ENCODE measurements at places on chromosomes 5 and 9.

- no peak for DNase-seq
These were observed 16.2 kb downstream of the KCNMB1 start for GRCh38 chr5:170372971-170373370.

DNA sequence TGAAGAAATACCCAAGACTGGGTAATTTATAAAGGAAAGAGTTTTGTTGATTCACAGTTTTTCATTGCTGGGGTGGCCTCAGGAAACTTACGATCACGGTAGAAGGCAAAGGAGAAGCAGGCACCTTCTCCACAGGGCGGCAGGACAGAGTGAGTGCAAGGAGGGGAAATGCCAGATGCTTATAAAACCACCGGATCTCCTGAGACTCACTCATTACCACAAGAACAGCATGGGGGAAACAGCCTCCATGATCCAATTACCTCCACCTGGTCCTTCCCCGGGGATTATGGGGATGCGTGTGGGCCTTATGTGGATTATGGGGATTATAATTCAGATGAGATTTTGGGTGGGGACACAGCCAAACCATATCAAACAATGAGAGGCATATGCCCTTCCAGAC, 18.5 kb upstream of the RORB start:
- no peak for DNase-seq

GRCh38 chr5:148923023-148923422, 96.6 kb downstream of the ADRB2 start:
- DNase-seq, result no peak

DNA sequence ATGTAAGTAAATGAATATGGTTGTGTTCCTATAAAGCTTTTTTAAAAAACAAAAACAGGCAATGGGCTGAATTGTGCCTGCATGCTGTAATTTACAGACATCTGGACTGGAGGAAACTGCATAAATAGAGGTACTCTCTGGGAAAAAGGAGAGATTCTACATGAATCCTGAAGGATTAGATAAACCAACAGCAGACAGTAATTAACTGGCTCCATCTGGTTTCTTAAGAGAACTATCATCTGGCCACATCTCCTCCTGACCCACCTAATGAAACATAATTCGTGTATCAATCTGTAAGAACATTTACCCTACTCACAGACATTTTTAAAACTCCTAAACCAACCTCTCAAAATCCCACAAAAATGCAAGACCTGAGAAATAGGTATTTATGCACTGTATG, 528.1 kb upstream of the ST8SIA4 start:
- DNase-seq, result no peak

GRCh38 chr5:130136300-130136699, 232.0 kb downstream of the CHSY3 start:
- no peak for DNase-seq

- no peak for DNase-seq
These were observed 73.7 kb downstream of the PCDH1 start for GRCh38 chr5:141804475-141804874.

GRCh38 chr5:152625696-152626095, 220.6 kb upstream of the NMUR2 start:
- DNase-seq, result no peak

GRCh38 chr5:139108063-139108824, 89.9 kb downstream of the SIL1 start:
- no peak for DNase-seq

DNA sequence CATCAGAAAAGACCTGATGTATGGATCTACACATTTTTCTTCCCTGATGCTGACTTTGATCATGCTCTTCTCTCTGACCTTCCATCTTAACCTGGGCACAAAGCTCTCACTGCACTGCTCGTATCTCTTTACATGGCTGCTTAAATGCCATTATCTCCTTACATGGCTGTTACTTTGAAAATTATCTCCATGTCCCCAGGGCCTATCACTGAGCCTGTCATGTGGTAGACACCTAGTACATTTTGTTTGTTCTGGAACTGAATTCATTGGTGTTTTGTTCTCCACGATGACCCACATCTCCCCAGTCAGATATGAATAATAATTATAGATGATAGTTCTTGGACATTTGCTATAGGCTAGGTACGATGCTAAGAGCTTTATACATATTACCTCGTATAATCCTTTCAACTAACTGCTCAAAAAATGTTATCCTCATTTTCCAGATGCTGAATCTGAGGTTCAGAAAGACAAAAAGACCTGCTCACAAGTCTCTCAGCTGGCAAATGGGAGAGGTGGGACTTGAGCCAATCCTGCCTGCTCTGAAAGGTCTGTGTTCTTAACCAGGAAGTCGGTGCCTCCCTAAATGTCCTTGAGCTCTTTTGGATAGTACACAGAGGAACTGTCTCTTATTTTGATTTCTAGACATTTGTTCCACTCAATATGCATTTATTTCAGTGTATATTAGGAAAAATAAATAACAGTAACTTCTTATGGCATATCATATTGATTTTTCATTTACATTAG, 9.8 kb upstream of the CPEB4 start:
- DNase-seq, result no peak

GRCh38 chr9:87910821-87911220, 6.9 kb upstream of the SPATA31C1 start:
- DNase-seq, result no peak

DNA sequence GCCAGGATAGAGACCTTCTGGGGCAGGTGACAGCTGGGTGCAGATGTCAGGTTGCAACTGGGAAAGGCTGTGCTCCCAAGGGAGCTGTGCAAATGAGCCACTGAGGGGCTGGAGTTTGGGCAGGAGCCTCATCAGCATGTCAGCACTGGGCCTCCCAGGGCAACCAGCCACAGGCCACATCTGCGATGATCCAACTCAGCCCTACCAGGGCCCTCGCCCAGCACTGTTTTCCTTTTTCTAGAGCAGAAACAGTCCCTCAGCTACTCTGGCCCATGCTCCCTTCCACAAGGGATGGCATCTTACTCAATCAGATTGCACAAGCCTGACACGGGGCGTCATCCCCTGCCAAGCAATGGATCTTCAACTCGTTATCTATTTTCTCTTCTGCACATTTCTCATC, 24.8 kb downstream of the NIPAL4 start:
- no peak for DNase-seq

DNA sequence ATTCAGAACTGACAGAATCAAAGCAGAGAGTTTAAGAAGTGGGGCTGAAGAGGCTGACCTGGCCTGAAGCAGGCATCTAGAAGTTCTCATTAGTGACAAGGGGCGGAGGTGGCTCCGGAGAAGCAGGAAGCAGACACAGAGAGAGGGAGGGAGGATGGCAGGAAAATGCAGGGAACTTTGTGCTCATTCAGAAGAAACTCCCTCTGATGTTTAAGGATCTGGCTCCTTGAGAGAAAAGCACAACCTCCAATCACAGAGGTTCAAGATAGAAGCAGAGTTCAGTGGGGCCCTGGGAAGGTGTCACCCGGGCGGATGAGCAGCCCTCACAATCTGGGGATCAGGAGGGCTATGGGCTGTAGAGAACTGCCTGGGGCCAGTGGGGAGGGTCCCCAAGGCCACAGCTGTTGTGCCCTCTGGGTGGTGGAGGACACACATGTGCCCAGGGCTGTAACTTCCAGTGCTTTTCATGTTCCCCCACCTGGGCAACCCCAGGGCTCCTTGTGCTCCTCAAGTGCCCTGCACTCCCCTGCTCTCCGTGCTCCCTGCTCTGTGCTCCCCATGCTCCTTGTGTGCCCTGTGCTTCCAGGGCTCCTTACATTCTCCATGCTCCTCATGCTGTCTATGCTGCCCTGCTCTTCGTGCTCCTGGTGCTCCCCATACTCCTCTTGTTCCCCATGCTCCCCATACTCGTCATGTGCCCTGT, 51.4 kb downstream of the TRIP13 start:
- no peak for DNase-seq

DNA sequence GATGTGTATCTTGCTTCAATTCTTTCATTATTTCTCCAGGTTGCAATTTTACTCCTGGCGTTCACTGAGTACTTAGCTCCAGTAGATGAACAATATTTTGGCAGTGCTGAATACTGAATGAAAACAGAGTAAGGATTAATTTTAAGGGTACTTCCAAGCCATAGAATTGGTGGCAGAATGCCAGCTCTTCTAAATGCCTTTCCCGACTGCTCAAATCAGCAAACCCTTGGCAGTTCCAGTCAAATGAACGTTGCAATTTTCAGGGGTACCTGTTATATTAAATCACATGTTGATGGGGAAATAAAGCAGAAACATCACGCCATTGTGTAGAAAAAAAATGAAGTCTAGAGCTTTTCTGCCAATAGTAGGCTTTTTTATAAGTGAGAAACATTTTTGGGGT, 282.4 kb upstream of the RPS23 start:
- no peak for DNase-seq

- DNase-seq, result no peak
These were observed 9.1 kb downstream of the PRKACG start for GRCh38 chr9:69004836-69005235.

- DNase-seq, result no peak
These were observed 25.9 kb upstream of the PIK3R1 start for GRCh38 chr5:68189613-68190012.

DNA sequence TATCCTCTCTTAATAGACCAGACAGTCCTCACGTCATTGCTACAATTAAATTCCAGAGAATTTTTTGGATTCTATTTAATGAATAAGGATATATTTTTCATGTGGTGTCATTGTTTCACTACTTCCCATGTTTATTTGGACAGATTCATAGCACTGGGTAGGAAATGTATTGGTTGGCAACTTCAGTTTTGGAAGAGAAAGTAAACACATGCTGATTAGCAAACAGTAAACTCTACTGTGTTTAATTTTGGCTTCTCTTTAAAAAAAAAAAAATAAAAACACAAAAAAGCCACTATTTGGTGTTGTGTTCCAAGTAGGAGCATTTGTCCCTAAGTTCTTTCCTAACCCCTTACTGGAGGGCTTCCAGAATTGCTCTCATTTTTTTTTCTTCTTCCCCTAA, 77.3 kb downstream of the NFIB start:
- DNase-seq, result no peak

DNA sequence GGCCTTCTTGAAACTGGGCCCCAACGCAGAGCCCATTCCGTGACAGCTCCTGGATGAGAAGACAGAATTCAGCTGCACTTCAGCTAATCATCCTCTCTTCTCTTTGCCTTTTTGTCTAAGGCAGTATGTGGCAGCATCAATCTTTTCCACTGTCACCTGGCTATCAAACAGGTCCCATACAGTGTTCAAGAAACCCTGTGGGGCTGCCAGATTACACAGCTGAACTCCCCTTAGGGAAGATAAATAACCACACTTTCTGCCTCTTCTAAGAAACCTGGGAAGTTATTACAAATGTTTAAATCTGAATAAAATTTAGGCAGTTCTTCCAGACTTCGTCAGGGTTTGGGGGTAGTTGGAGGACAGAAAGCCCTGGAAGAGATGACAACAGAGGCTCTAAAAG, 61.0 kb downstream of the SPEF2 start:
- DNase-seq, result no peak

- no peak for DNase-seq
These were observed 153.5 kb downstream of the ZNF608 start for GRCh38 chr5:124592891-124593290.

DNA sequence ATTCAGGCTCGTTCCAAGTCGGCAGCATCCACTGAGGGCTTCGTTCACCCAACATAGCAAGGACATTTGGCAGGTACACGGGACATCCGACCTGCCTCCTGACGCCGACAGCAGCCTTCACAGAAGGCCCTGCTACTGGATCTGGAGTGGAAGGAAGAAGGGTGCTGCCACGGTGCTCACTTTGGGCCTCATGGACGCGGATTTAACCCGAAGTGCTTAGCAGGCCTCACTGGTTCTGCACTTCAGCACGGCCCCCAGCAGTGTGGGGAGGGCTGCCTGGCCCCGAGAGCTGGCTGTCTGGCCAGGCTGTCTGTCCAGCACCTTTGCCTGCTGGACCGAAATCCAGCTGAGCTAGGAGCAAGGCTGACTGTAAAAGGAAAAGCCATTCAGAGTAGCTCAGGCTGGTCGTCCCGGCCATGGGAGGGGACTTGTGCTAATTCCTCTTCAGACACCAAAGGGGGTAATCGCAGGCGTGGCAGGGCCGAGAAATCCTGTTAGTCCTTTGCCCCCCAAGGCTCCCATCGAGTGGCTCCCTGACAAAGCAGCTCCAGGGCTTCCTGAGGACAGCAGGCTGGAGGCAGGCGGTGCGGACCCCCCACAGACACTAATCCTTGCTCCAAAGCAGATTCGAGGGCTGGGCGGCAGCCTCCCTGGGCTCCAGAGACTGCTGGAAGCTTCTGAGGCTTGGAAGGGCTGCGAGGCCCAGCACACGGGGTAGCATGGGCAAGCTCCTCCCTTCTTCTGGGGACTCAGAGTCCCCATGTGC, 11.1 kb upstream of the RXRA start:
- DNase-seq, result no peak

DNA sequence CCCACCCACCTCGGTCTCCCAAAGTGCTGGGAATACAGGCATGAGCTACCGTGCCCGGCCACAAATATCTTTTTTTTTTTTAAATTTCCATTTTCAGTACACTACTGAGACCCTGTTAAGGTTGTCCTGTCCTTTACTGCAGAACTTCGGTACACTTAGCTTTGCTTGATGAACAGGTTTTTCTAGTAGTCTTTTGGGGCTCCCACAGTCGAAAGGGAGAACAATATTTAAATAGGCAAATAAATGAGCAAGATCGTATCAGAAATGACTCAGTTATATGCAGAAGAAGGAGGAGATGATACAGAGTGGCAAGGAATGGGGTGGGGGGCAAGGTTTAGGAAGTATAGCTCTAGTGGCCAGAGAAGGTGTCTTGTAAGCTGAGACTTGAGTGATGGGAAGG, 52.7 kb downstream of the MSX2 start:
- no peak for DNase-seq

- no peak for DNase-seq
These were observed 438.4 kb downstream of the ISL1 start for GRCh38 chr5:51821697-51822096.

DNA sequence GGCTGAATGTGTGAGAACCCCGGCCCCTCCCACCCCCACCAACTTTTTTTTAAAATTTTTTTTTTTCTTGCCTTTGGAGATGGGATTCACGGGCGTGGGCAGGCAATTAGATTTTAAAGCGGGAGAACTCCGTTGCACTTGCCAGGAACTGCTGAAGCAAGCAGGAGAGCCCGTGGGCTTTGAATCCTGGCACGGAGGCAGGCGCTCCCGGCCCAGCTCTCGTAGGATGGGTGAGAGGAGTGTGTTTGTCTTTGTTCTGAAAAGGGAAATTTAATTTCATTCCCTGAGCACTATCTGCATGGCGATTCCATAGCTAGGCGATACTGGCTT, 54.3 kb upstream of the BOD1 start:
- no peak for DNase-seq

- DNase-seq, result no peak
These were observed 23.1 kb upstream of the CATSPER3 start for GRCh38 chr5:134944630-134945029.

DNA sequence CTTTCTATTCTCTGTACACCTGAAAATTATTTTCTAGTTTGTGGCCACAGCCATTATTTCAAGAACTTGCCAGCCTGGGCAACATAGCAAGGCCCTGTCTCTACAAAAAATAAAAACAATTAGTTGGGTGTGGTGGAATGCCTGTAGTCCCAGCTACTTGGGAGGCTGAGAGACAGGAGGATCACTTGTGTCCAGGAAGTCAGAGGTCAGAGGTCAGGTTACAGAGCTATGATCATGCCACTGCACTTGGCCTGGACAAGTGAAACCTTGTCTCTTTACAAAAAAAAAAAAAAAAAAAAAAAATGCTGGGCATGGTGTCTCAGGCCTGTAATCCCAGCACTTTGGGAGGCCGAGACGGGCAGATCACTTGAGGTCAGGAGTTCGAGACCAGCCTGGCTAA, 58.3 kb downstream of the HMGCR start:
- DNase-seq, result no peak

- DNase-seq, result no peak
These were observed 74.4 kb upstream of the RARS1 start for GRCh38 chr5:168411871-168412270.
